Activated CD8-positive, alpha-beta memory T cell treated with anti-CD3 and anti-CD28 coated beads, Interleukin-2, amount 50 U/mL, for 4 hours (primary cell): ENCODE measurements at places on chromosomes 5 and 9.
A peak's percentile ranks its signal among the peaks of the same experiment; 100 is the strongest.

DNA sequence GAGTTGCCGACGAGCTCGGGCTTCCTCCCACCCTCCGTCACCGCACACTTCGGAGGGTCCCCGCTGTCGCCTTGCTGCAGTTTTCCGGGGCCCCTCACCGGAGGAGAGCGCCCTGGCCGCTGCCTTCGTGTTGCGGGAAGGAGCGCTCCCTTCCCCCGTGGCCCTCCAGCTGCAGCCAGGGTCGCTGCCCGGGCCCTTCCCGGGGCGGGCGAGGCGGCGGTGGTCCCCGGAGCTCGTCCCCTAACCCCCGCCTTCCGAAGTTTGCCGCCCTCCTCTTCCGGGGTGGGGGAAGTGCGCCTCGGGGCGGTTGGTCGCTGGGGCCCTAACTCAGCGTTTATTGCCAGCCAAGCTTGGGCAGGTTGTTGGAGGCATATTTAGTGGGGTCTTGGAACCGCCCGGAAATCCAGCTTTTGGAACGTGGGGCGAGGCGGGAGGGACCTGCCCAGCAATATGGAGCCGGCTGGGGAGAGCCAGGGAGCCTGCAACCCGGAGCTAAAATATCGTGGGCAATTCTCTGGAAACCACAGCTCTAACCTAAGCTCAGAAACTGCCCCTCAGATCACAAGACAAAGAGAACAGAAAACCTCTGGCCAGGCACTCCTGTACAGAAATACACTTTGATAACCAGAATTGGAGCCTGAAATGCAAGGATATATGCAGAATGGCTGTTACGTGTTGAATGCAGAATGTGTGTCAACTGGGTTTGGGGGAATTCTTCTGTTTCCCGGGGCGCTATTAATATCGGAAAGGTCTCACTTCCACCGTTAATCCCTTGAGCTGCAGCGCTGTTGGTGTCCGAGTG is 890 bp downstream of the PIK3R1 start:
- DNase-seq, result peak; percentile 60

DNA sequence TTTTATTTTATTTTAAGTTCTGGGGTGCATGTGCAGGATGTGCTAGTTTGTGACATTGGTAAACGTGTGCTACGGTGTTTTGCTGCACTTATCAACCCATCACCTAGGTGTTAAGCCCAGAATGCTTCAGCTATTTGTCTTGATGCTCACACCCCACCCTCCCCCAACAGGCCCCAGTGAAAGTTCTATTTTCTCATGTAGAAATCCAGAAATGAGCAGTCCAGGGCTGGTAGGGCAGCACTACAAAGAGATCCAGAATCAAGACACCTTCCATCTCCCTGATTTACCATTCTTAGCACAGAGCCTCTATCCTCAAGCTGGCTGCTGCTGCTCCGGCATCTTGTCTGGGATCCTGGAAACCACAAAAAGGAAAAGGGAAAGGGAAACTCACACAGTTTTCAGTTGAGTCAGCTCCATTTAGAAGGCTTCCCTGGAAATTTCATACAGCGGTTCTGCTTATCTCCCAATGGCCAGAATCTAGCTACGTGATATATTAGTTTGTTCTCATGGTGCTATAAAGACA is 85.4 kb upstream of the SMARCA2 start:
- no peak for DNase-seq

DNA sequence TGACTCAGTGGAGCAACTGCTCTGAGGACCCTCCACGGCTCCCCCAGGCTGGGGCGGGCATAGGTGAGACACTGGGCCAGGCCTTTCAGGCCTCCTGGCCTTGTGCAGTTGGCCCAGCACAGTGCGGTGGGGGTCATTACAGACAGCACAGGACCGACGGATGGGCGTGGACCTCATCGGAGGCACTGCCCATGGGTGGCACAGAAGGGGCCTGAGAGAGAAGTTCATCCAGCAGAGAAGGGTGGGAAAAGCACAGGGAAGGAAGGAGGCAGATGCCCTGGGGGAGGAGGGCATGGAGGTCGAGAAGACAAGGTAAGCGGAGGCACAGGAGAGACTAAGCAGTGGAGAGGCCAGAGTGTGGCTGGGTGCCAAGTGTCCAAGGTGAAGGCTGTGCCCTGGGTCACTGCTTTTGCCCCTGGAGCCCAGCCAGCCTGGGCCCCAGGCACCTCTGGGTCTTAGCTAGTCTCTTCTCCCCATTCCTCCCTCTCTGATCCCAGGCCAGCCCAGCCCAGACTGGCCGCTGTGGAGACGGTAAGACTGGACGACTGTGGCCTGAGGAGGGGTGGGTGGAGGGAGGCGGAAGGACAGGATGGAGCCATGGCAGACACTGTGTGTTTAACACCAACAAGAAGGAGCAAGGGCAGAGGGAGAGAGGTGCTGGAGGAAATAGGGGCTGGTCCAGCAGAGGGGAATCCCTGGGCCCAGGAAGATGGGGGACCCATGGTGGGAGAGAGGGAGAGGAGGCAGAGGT is 5.7 kb downstream of the IL3 start:
- no peak for DNase-seq

- DNase-seq, result peak; percentile 81
Observed at GRCh38 chr5:133111299-133111698, 59.5 kb downstream of the HSPA4 start.
